Mesothelial cell of epicardium (in vitro differentiated cells): ENCODE measurements at places on chromosomes 6 and 20. TPM values are rescaled to one million over a fixed set of nuclear protein-coding genes. Genes with fewer than 3 reads are reported as not detected.

- H3K36me3 ChIP-seq: peaks cover 6% of the 10 kb centered on the region
- peaks cover 21% of the 10 kb centered on the region for H3K4me1 ChIP-seq
- no peak overlapping the region for H3K4me3 ChIP-seq
- peak overlapping the region; percentile 99 for H3K27ac ChIP-seq
These were observed 83.0 kb downstream of the HFE start for GRCh38 chr6:26170181-26170580.

DNA sequence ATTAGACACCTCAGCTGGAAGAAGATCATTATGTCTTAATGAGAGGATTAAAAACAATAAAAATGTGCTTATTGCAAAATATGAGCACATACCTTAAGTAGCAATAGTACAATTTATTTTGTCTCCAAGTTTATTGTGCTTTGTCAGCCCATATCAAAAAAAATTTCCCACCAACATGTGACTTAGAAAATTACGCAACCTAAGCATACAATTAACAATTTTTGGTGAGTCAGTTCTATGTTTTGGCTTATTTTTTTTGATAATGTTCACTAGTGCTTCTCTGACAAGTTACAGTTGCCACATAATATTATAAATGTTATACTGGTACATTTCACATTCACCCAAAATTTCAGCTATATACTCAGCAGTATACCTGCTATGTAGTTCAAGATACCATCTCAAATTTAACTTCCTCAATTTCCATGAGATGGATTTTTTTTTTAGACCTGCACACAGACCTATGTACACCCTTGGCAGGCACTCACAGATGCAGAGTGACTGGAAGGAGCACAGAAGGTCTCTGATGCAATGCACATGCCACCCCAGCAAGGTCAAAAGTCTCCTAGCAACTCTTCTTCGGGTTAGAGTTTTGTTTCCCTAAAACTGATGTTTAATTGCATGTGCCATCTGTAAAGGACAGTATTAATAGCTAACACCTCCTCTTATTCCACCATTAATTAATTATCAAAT, 112.4 kb downstream of the PRKN start:
- no peaks in the 10 kb centered on the region for H3K27me3 ChIP-seq
- no peaks in the 10 kb centered on the region for H3K36me3 ChIP-seq
- no peaks in the 10 kb centered on the region for H3K4me1 ChIP-seq

DNA sequence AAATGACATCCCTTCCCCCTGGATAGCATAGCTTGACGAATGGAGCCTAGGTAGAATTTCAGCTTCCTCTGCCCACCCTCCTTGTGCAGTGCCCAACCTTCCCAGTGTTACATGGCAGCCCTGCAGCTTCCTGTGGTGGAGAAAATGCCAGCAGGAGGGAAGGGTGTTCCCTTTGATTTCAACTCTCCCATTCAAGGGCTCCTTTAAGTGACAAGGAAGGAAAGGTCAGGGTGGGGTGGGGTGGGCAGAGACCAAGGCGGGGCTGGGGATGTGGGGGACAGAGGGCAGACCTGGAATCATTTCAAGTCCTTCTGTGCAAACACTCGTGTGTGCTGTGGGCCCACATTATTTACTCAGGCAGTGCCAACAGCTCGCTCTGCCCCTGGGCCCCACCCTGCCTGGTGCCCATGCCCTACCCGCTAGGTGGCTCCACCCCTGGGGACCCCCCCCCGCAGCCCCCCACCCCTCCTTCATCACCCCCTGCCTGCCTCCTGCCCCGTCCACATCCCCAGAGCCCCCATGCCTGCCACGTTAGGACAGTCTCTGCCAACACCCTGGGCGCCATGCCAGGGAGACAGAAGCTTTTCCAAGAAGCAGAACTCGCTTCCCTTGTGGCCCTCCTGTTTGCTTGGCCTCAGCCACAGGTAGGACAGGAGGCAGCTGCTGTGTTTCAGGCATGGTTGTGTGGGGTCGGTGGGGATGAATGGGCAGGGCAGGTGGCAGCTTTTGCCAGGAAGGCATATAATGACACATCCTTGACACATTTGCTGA, 9.4 kb downstream of the SPDEF start:
- DNase-seq: no peak
- H3K27ac ChIP-seq: no peak overlapping the region
- no peaks in the 10 kb centered on the region for H3K36me3 ChIP-seq

DNA sequence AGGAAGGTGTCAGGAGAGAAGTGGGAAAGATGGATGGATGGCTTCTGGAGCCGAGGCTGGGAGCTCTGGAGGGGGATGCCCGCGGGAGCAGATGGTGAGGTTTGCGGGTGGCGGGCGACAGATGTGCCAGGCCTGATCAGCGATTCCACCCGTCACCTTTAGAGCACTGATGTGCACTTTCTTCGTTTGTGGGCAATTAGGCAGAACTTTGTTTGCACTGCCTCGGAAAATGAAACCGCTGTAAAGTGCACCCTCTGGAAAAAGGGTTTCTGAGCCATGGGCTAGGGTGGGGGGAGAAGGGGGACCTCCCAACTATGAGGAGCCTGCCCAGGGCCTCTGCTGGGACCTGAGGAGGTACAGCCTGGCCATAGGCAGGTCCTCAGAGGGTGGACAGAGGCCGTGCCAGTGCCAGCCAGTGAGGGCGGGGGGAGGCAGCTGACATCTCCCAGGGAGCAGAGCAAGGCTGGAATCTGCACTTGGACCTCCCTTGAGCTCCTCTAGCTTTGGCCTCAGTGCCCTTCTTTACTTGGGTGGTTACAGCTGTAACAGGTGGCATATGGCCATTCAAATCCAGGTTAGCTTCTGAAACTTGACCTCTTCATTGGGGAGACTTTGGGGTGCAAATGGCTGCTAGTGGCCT, 58.7 kb downstream of the CD40 start:
- peaks cover 74% of the 10 kb centered on the region for H3K27me3 ChIP-seq
- DNase-seq: no peak
- H3K36me3 ChIP-seq: no peaks in the 10 kb centered on the region
- peaks cover 15% of the 10 kb centered on the region for H3K4me1 ChIP-seq
- no peak overlapping the region for H3K27ac ChIP-seq

GRCh38 chr20:49460916-49461315, 21.6 kb downstream of the KCNB1 start:
- no peak for DNase-seq
- H3K27ac ChIP-seq: no peak overlapping the region
- H3K36me3 ChIP-seq: no peaks in the 10 kb centered on the region
- peaks cover 52% of the 10 kb centered on the region for H3K27me3 ChIP-seq
- H3K4me1 ChIP-seq: no peaks in the 10 kb centered on the region
- H3K4me3 ChIP-seq: no peak overlapping the region

GRCh38 chr6:170096803-170097504, 193.9 kb downstream of the DLL1 start:
- peaks cover 19% of the 10 kb centered on the region for H3K4me1 ChIP-seq
- H3K27me3 ChIP-seq: peaks cover 10% of the 10 kb centered on the region
- no peaks in the 10 kb centered on the region for H3K36me3 ChIP-seq
- DNase-seq: peak; percentile 29
- no peak overlapping the region for H3K4me3 ChIP-seq

- DNase-seq: no peak
- H3K27me3 ChIP-seq: peaks cover 37% of the 10 kb centered on the region
- no peak overlapping the region for H3K27ac ChIP-seq
- H3K4me1 ChIP-seq: no peaks in the 10 kb centered on the region
- H3K36me3 ChIP-seq: no peaks in the 10 kb centered on the region
- H3K4me3 ChIP-seq: no peak overlapping the region
These were observed 15.0 kb downstream of the TBXT start for GRCh38 chr6:166152660-166153059.

DNA sequence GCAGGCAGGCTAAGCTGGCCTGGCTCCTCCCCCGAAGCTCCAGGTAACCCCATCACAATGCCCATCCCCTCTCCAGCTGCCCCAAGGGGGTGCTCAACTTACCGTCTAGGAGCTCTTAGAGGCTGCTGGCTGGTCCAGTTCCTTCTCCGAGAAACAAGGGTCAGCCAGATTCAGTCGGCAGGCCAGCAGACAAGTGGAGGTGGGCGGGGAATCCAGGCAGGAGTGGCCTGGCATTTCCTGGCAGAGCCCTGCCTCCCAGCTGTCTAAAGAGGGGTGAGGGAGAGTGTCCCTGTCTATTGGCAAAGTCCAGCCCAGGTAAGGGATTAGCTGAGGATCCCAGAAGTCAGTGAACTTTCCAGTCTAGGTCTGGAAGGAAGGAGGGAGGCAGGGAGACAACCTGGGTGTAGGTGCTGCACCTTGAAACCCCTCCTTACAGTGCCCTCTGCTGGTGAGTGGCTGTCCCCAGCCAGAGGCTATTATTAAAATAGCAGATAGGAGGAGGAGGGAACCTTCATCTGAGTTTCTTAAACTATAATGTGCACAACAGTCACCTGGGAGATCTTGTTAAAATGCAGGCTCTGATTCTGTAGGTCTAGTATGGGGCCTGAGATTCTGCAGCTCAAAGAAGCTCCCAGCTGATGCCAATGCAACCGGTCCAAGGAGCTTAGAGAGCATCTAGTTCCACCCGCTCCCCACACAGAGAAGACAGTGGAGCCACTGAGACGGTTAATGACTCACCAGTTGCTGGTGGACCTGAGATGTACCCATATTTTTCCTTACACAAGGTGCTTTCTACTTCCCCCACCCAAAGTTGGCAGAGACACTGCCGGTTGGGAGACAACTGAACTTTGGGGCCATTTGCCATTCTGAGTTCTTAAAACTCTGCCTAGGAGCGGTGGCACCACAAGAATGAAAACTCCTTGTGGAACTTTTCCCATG, at the start of gene UNC5CL:
TSS of gene UNC5CL (minus strand) at position 162 of the 939 bp plus-strand sequence. CDS start 4,147 bp downstream, outside the sequence.
- DNase-seq: no peak
- no peaks in the 10 kb centered on the region for H3K36me3 ChIP-seq
- H3K4me1 ChIP-seq: peaks cover 6% of the 10 kb centered on the region
- no peak within 1 kb of the TSS for H3K4me3 ChIP-seq
- H3K27me3 ChIP-seq: no peaks in the 10 kb centered on the region

DNA sequence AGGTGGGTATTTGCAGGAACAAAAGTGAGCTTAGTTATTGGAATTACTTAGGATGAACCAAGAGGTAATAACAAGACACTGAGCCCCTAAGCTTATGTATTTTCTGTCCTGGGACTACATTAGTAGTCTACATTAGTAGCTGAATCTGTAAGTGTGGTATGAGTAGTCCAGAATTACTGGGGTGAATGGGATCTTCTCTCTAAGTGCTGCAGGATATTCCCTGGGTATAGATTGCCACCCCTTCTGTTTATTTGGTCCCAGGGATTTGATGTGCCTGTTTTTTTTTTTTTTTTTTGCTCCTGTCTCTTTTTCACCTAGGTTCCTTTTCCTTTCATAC, 5.9 kb downstream of the CD2AP start:
- peak overlapping the region; percentile 83 for H3K27ac ChIP-seq
- H3K4me3 ChIP-seq: no peak overlapping the region
- H3K27me3 ChIP-seq: no peaks in the 10 kb centered on the region
- H3K36me3 ChIP-seq: no peaks in the 10 kb centered on the region
- no peak for DNase-seq
- peaks cover 61% of the 10 kb centered on the region for H3K4me1 ChIP-seq

- no peak for DNase-seq
- peaks cover 4% of the 10 kb centered on the region for H3K36me3 ChIP-seq
- peak overlapping the region; percentile 30 for H3K27ac ChIP-seq
These were observed 13.1 kb downstream of the UQCC1 start for GRCh38 chr20:35398660-35399144.

- peaks cover 8% of the 10 kb centered on the region for H3K4me1 ChIP-seq
- H3K36me3 ChIP-seq: no peaks in the 10 kb centered on the region
- no peak overlapping the region for H3K4me3 ChIP-seq
- H3K27ac ChIP-seq: no peak overlapping the region
These were observed 11.3 kb downstream of the GABRR1 start for GRCh38 chr6:89205819-89206218.

DNA sequence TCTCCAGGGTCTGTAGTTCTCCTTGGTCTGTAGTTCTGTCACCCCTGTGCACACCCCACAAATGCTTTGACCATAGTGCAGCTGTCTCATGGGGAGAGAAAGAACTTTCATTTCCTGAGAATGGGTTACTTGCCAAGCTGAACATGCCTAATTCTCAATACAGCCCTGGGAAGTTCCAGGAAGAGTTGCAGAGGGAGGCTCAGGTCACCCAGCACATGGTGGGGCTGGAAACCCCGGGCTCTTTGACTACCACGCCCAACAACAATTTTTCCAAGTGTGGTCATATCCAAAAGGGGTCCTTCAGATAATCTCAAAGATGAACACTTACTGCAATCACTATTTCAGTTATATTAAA, 2.2 kb upstream of the PTPRA start:
- H3K27me3 ChIP-seq: peaks cover 28% of the 10 kb centered on the region
- peaks cover 34% of the 10 kb centered on the region for H3K4me1 ChIP-seq
- no peak for DNase-seq
- H3K27ac ChIP-seq: no peak overlapping the region

Gene THEMIS
- not detected in 3 replicates for total RNA-seq

Gene C6orf141
- 6.0 to 8.2 TPM (median 6.5 TPM) in 3 replicates for total RNA-seq

Gene LBP
- total RNA-seq: not detected in 3 replicates

Gene CCM2L
- total RNA-seq: 0.16 to 0.38 TPM in 2 of 3 replicates, not detected in the other

Gene ZBTB12
- total RNA-seq: 35.3 to 37.1 TPM (median 35.9 TPM) in 3 replicates

Gene FILIP1
- 9.7 to 11.3 TPM (median 10.4 TPM) in 3 replicates for total RNA-seq

Gene GFRA4
- total RNA-seq: not detected in 3 replicates
